Stimulated activated CD4-positive, alpha-beta T cell treated with anti-CD3 and anti-CD28 coated beads, Interleukin-2, amount 100 ng/mL, for 24 hours (primary cell): ENCODE measurements at places on chromosomes 7 and 10.

DNA sequence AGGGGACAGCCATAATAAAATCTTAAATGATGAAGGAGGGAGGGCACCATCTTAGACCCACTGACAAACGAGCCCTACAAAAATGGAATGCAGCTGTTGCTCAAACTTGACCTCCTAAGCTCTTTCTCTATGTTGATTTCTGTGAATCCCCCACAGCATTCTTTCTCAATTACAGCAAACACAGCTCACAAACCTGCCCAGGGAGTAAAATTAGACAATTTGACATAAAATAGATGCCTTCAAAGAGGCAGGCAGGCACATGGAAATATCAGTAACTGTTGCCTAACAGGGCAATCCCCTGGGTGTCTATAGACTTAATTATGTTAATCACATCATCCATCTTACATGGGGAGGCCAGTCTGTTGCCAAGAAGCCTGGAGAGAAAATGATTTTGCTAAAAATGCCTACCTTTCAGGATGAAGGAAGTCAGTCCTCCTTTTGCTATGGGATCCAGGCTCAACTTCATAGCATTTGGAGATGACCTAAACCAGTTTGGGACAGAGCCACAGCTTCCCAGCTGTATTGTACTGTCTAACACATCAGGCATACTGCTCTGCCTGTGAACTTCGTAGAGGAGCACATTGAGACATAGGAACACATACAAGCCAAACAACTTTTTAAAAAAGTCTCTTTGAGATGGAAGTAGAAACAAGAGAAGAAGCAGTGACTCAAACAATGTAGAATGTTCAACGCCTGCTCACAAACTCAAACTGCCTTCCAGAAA is 1177.4 kb downstream of the SORCS1 start:
- no peak for DNase-seq

- DNase-seq, result no peak
These were observed 39.8 kb downstream of the WAPL start for GRCh38 chr10:86481761-86482160.

DNA sequence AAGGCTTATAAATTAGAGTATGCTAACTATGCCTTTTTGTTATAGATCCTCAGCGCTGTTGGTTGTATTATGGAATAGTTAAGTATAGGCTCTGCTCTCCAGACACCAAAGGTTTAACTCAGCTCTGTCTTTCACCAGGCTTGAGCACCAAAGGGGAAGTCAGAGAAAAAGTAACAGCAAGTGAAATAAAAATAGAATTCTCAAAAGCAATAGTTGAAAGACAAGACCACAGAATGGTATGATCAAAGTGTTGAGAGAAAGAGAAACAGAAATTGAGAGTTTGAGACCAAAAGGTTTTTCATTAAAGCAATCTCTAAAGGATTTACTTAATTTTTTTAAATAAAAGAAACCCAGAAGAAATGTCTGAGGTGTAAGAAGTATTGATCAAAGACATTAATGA is 529.8 kb upstream of the C7orf33 start:
- no peak for DNase-seq

GRCh38 chr7:89757910-89758309 is 396.4 kb upstream of the STEAP1 start:
- DNase-seq, result no peak

DNA sequence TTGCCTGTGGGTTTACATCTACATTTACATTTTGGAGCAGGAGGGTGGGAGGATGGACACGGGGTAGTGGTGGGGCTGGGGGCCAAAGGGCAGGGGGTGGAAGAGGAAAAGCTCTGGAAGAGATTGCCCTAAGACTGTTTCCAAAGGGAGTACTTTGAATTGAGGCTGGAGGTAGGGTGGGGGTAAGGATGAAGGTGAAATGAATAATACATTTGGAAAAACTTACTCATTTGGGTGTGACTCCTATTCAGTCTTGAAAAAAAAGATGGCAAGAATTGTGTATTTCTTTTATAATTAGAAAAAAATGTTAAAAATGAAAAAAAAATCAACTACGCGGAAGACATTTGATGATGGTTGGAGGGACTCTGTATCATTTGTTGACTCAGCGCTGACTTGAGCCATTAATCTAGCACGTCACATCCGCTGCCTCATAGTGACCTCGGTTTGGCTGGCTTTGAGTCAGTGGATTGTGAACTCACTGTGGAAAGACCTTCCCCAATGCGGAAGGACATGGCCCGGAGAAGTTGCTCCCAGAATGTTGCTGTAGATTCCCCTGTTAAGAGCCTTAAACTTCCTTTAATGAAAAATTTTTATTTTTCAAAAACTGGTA is 2.8 kb downstream of the FAM180A start:
- no peak for DNase-seq

GRCh38 chr7:70285187-70285586 is 686.9 kb downstream of the AUTS2 start:
- DNase-seq, result no peak

GRCh38 chr10:72127571-72127970 is 39.2 kb upstream of the SPOCK2 start:
- no peak for DNase-seq

GRCh38 chr7:97512441-97513207 is 219.3 kb upstream of the TAC1 start:
- no peak for DNase-seq
